ENCODE measurements at places on chromosomes 7 and 10.

- DNase-seq, result no peak
These were observed 202.0 kb upstream of the DGKB start for GRCh38 chr7:15104411-15105092.

DNA sequence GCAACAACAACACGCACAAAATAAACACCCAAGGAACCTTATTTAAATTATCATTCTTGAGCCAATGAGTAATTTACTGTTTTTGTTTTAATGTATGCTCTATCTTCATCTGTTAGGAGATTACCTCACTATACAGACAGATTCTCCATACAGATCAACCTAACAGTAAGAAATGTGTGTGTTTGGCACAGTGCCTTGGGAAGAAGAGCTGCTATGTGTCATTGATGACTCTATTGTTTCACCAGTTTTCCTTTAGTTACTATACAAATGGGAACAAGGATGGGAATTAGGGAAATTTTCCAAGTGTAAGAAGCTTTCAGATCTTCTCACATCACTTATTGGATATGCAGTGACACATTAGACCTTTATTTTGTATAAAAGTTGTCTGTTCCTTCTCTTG lies 640.3 kb downstream of the NRG3 start:
- no peak for DNase-seq

DNA sequence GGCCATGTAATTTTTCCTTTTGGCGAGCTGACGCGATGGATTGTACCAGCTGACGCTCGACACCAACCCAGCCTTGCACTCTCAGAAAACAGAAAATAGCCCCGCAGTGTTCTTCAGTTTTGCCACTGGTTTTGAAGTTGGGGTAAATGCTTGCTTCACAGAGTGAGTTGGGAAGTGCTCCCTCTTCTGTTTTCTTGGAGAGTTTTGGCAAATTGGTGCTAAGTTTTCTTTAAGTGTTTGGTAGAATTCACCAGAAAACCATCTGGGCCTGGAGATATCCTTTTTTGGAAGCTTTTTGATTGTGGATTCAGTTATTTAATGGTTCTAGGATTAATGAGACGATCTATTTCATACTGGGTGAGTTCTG lies 252.8 kb downstream of the ELFN1 start:
- DNase-seq, result no peak

DNA sequence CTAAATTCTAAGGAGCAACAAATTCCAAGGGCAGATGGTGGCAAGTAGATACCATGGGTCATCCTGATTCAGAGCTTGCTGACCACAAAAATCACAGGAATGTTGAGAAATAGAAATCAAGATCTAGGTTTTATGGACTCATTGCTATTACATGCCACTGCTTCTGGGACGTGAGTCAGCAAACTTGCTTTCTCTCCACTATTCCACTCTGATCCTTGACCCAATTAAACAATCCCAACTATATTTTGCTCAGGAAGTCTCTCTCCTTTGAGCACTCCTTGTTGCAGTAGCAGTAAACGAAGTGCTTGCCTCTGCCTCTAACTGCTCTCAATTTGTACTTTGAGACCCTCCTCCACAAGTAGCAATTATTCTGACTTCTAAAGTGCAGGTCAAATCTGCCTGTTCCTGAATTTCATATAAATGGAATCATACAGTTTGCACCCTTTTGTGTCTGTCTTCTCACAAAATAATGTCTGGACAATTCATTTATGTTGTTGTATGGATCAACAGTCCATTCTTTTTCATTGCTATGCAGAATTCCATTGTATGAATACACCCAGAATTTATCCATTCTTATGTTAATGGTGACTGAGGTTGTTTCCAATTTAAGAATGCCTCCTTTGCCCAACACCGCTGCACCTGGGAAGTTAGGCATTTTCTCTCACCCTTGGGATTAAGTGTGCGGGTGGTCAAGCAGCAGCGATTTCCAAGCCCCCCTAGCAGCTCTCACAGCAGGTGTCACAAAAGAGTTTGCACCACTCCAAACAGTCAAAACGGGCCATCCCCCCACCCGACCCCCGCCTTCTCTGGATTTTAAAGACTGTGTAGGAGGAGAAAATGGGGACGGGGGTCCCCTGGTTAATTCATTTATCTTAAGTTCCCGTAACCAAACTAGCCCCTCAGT lies 35.9 kb downstream of the ACSM6 start:
- DNase-seq, result no peak

GRCh38 chr7:452226-452751 lies 67.4 kb downstream of the PDGFA start:
- no peak for DNase-seq

DNA sequence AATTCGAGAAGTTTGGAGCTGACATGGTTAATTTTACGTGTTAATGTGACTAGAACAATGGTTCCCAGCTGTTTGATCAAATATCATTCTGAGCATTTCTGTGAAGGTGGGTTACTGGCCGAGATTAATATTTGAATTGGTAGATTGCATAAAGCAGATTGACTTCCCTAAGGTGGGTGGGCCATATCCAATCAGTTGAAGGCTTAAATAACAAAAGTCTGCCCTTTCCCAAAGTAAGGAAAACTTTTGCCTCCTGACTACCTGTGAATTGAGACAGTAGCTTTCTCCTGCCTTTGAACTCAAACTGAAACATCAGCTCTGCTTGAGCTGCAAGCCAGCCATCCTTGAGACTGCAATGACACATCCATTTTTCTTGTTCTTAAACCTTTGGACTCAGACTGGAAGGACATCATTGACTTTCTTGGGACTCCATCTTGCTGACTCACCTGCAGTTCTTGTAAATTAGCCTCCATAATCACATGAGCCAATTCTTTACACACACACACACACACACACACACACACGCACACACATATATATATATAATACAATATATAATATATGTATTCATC lies 63.1 kb upstream of the LRRTM3 start:
- DNase-seq, result no peak

DNA sequence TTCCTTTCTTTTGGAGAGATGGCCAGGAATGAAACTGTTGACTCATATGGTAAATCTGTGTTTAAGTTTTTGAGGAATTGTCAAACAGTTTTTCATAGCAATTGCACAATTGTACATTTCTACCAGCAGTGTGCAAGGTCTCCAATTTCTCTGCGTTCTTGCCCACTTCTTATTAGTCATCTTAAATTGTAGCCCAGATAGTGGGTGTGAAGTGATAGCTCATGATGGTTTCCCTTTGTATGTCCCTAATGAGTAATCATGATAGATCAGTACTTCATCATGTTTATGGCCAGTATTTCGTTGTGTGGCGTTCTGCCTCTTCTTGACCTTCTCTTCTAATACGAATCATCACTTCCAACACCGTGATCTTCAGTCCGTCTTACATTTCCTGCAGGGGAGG lies 136.3 kb downstream of the DOCK1 start:
- DNase-seq, result no peak

GRCh38 chr10:6578795-6579182 lies 1.3 kb downstream of the PRKCQ start:
- DNase-seq, result no peak

DNA sequence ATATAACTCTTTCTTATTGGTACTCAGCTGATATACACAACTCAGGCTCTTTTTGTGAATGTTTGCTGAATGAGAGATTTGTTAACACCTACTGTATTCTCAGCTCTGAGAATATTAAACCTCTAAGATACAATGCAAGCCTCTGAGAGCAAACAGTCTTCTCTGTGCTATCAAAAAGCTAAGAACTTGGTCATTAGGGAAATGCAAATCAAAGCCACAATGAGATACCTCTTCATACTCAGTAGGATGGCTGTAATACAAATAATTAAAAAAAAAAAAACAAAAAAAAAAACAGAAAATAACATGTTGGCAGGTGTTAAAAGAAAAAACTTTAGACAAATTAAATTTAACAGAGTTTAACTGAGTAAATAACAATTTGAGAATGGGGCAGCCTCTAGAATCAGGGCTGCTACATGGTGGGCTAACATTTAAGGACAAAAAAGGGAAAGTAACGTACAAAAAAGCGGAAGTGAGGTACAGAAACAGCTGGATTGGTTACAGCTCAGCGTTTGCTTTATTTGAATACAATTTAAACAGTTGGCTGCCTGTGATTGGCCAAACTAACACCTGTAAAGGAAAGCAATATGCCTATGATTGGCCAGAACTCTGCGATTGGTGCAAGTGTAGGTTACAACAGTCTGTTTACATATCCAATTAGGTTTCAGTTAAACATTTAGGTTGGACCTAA lies 14.8 kb upstream of the MTURN start:
- no peak for DNase-seq

DNA sequence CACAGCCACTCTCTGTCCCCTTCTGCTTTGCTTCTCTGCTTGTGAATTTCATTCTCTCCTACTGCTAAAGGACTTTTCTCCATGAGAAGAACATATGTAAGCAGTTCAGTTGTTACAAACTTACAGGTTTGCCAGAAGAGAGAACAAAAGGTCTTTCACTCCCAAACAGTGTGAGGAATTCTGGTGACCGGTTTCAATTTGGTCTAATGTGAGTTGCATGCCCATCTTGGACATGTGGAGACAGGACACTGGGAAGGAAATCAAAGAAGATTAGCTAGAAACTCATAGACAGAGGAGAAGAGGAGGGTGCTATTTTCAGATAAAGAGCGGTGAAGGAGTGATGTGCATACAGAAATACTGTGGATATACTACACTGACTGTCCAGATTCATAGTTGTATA lies 209.5 kb upstream of the INHBA start:
- no peak for DNase-seq

- DNase-seq, result no peak
These were observed 204.1 kb downstream of the ZNF365 start for GRCh38 chr10:62578301-62578700.

DNA sequence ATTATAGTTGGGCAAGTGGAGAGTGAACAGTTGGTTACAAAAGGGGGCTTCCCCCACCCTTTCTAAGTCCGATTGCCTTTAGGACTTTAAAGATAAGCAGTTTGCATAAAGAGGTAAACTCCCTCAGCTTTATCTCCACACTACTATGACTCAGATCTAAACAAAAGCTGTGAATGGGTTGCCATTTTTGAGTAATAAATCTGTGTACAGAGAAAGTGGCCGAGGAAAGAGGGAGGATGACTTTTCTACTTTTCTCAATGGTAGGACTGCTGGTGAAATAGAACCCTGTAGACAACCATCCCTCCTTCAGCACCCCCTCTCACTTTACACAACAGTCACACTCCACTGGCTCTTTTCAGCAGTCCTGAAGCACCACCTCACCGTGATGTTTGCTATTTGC lies 71.2 kb downstream of the DNMBP start:
- no peak for DNase-seq

DNA sequence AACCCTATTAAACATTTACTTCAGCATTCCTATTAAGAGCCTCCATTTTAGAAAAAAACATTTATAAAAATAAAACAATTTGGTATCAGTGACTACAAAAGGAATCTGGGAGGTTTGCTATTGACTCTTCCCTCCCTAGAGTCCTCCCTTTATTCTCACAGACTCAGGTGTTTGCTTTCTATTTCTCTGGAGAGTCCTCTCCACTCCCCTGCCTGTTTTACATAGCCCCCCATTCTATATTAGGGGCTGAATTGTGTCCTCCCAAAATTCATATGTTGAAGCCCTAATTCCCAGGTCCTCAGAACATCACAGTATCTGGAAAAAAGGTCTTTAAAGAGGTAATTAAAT lies 69.8 kb downstream of the COA1 start:
- DNase-seq, result no peak

DNA sequence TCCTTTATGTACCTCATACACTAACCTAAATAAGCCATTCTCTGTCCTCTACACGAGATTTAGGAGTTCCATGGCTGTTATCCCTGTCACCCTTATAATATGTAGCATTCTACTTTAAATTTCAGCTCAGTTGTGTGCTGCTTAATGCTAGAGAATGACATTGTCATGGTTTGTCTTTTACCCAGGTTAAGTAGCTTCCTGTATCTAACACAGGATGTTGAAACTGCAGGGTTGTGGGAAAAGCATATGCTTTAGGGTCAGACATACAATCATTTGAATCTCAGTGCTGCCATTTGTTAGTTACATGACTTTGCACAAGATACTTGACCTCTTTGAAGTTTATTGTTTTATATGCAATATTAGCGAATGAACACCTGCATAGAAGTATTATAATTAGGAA lies 235.1 kb upstream of the CACNA2D1 start:
- no peak for DNase-seq

DNA sequence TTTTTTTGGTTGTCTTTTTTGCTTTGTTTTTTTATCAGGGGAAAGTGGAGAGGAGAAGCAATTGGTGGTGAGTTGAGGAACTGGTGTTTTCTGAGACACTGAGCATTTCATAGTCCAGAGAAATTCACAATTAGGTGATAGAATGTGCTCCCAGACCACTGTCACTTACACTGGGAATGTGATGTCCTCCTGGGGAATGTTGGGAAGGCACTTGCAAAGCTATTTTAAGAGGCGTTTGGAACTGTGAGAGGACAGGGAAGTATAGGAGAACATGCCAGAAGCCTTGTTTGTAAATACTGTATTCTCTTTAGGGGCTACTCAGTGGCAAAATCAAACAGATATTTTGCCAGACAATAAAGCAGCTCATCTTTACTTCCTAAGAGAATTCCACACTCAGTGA lies 16.0 kb downstream of the CHRM2 start:
- no peak for DNase-seq

DNA sequence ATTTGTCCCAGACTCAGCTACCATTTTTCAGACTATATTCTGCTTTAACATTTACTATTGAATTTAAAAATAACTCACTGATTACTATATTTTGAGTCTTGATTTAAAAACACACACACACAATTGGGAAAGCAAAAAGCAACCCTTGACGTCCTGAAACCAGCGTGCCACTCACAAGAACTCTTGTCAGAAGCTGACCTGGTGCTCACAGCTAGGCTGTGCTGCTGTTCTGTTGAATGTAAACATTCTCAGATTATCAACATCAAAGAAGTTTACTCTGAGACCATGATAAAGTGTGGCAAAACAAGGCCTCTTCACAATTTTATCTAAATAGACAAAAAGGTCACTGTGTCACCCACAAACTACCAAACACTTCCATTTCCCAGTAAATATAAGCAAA lies 62.6 kb upstream of the CACNA2D1 start:
- DNase-seq, result no peak

Data from activated CD4-positive, alpha-beta T cell treated with anti-CD3 and anti-CD28 coated beads for 4 hours (primary cell).